ENCODE measurements at places on chromosomes 2 and 18.
A peak's percentile ranks its signal among the peaks of the same experiment; 100 is the strongest.

DNA sequence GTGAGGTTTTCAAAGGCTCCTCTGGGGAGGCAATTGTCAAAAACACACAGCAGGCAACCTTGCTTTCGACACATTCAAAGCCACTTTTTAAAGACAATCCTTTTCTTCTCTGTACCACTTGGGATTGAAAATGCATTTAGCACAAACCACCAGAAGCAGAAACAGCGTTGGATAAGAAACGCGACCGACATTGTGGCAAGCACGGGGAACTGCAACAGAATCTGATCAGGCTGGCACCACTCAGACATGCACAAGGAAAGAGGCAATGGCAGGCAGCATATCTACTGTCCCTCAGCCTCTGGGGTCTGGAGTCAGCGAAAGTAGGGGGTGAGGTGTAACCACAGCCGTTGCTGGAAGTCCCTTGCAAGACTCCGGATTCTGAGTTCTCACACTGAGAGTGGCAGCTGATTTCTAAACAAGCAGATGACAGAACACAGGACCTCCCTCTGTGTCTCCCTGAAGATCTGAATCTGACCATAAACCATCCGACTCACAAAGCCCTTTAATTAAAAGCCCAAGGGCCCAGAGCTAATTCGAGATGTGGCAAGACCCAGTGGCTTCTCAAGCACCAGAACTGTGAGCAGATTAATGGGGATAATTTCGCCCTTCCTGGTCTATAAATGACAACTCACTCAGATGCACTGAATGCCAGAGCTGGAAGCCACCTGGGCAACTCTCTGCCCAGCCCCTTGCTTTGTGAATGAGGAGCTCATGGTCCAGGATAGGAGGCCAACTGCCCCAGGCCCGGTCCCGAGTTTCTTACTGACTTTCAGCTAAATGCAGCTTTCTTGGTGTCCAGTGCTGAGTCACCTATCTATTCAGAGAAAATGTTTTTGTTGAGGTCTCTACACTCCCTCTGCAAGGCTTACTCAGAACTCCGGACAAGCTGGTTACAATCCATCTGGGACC, 29.6 kb downstream of the CYRIA start:
- peak; percentile 82 for DNase-seq

DNA sequence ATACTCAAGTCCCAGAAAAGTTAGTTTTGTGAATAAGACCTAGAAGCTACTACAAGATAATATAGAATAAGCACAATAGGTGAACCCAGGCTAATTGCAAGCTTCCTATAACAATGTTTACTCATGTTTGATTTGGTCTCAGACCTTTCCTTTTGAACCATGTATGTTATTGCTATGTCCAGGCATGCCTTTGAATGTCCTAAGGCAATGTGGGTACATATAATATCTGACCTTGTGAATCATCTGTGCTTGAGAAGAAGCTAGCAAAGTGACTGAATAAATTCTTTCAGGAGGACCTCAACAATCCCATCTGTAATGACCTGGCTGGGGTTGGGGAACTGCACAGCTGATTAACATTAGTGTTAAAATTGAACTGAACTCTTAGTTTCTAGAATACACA, 1285.9 kb upstream of the CELF4 start:
- no peak for DNase-seq

GRCh38 chr2:175937216-175937615, 64.9 kb downstream of the LNPK start:
- DNase-seq = no peak

- DNase-seq = no peak
Measured at GRCh38 chr2:26059542-26059941, 25.7 kb downstream of the RAB10 start.

DNA sequence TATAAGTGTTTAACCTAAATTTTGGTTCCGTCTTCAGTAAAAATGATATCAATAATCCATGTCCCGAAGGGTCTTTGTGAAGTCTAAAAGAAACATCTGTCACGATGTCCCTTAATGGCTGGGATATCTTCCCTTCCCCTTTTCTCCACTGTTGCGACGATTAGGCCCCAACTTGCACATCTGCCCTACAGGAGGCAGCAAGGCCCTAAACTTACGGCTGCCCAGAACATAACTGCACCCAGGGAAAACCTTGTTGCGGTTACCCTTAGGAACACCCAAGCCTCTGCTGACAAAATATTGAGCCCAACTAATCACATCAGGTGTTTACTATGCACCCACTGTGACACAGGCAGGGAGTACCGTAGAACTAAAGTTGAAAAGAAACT, 1.3 kb upstream of the SMAD2 start:
- peak; percentile 33 for DNase-seq

GRCh38 chr18:40404284-40404683, 1550.8 kb upstream of the PIK3C3 start:
- no peak for DNase-seq

DNA sequence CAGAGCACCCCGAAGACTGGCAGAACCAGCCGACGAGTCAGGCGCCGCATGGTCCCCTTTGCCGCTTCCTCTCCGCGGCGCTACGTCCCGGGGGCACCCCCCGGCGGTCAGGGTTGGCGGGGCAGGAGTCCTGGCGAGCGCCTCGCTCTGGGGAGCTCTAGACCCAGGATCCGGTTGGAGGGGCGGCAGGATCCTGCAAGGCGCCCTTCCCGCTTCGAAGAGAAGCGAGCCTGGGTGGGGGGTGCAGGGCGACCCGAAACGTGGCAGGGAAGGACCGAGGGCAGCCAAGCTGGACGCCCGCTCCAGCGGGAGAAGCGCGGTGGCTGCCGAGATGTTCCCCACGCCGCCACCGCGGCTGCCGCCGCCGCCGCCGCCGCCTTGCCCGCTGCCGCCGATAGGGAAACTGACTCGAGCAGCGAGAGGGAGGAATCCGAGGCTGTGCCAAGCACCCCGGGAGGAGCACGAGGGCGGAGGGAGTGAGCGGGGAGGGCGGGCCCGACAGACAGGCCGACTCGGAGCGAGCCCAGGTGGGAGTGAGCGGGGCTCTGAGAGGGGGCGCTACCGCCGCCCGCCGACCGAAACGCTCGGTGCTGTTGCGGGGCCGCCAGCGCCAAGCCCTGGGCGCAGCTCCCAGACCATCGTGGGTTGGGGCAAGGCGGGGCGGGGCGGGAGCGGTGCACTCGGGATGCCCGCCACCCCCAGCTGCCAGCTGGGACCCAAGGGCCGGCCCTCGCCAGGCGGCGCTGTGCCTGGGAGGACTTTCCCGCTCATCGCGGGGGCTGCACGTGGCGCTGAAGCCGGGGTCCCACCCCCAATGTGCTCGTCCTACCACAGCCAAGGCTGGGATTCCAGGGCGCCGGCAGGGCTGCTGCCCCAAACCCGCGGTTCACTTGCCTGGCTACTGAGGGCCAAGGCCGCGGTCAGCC, at the start of gene GALNT14:
TSS of gene GALNT14 (minus strand) at position 404 of the 926 bp plus-strand sequence. CDS start at position 50, 354 bp downstream.
- DNase-seq = peak; percentile 35

- DNase-seq = no peak
Measured at GRCh38 chr2:150043172-150043500, 444.3 kb downstream of the RND3 start.

- no peak for DNase-seq
Measured at GRCh38 chr2:139033300-139033699, 253.1 kb upstream of the NXPH2 start.

DNA sequence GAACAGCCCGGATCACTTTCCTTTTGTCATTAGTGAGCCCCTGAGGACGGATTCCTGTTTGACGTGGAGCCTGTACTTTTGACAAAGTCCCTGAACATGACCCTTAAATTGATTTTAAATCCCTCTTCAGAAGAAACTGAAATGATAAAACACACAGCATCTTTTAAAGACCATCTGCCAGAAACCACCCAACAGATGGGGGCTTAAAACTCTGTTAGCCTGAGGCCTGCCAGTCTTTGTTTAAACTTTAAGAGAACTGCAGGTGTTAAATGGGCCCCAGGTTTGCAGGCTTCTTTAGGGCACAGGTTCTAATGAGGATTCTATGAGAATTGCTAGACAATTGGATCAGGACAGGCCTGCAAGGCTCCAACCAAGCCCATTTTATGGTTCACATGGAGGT, 177.9 kb downstream of the ALK start:
- no peak for DNase-seq

- no peak for DNase-seq
Measured at GRCh38 chr2:95386031-95386430, 16.5 kb upstream of the FAHD2A start.

- DNase-seq = peak; percentile 53
Measured at GRCh38 chr2:157497638-157498314, 53.9 kb upstream of the CYTIP start.

DNA sequence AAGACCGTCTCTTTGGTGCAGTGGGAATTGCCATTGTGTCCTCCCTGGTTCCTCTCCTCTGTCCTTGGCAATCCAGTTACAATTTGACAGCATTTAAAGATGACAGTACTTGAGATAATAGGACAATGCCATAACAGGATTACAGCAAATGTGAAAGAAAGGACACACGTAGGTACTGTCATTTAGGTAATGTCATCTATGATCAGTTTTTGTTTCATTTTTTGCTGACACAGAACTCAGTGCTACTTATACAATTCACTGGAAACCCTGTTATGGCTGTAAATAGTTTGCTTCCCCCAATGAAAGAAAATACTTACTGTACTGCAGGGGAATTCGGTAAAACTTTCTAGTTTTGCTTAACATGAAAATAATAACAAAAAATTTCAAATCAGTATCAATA, 65.2 kb downstream of the BCL11A start:
- DNase-seq = no peak

DNA sequence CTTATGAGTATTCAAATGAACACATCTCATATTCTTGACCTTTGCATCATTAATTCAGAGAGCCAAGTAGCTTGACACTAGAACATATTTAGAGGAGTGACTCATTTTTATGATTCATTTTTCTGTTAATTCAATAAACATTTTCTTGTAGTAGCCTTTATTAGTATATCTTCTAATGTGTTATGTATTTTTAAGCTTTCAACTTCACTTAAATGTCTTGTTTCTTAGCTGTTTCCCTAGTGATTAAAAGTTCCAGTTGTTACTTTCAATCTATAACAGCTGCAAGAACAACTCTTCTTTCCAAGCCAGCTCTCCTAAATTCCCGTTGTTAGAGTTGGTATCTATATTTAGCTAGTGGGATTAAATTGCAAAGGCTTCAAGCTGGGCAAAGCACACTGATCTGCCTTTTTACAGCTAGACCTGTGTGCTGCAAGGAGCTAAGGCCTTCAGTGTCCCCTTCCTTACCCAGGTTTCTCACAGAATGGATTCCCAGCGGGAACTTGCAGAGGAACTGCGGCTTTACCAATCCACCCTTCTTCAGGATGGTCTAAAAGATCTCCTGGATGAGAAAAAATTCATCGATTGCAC, at the start of gene KLHL41:
TSS of gene KLHL41 (plus strand) at position 405 of the 588 bp plus-strand sequence. CDS start at position 482, 77 bp downstream.
- no peak for DNase-seq

GRCh38 chr2:235663875-235664274, 170.0 kb downstream of the AGAP1 start:
- DNase-seq = peak; percentile 61

DNA sequence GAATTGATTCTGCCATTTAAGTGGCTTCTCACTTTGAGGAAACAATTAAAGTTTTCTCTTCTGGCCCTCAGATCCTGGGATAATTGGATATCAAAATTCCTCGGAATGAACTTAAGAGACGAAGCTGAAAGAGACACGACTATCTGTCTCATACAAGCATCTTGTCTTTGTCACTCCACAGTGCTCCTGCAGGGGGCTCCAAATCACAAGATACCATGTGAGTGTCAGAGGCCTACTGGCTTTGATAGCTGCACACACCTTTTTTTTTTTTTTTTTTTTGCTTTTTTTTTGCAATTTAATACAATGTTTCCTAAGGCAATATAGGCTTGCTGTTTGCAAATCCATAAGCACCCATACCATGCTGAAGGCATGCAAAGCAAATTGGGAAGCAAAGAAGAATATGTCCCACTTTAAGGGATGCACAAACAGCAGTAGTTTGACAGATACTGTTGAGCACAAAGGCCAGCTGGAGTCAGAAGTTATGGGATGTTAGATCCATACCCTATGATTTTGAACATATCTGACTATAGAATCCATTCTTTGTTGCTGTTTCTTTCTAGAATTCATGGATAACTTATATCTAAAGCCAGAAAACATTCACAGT, 109.0 kb upstream of the CBLN2 start:
- DNase-seq = no peak

GRCh38 chr2:184507254-184507653, 91.1 kb upstream of the ZNF804A start:
- DNase-seq = no peak

- DNase-seq = no peak
Measured at GRCh38 chr18:58691256-58691655, 20.0 kb downstream of the MALT1 start.

DNA sequence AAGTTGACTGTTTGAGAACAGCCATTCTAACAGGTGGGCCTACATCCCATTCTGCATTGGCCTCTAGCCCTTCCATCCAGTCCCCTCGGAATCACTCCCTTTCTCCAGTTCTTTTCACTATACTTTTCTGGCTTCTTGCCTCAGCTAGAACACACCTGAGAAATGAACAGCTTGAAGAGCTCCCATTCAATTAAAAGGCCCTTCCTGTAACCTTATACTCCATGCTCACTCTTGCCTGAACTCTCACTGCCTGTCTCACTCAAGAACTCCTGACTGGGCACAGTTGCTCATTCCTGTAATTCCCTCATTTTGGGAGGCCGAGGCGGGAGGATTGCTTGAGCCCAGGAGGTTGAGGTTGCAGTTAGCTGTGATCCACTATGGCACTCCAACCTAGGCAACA, 23.6 kb downstream of the CHRNA1 start:
- DNase-seq = no peak

GRCh38 chr2:98827625-98828368, 96.9 kb upstream of the MGAT4A start:
- DNase-seq = no peak

DNA sequence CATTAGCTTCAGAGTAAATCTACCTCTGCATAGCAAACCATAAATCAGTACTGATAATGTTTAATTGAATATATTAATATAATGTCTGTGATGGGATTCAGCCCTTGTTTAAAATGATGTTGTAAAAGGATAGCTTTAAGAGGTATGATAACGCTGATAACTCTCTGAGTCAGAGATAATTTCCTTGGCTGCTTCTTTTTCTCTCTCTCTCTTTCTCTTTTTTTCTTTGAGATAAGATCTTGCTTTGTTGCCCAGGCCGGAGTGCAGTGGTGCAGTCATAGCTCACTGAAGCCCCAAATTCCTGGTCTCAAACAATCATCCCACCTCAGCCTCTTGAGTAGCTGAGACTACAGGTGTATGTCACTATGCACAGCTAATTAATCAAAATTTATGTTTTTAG, 35.7 kb downstream of the CDH7 start:
- DNase-seq = no peak

DNA sequence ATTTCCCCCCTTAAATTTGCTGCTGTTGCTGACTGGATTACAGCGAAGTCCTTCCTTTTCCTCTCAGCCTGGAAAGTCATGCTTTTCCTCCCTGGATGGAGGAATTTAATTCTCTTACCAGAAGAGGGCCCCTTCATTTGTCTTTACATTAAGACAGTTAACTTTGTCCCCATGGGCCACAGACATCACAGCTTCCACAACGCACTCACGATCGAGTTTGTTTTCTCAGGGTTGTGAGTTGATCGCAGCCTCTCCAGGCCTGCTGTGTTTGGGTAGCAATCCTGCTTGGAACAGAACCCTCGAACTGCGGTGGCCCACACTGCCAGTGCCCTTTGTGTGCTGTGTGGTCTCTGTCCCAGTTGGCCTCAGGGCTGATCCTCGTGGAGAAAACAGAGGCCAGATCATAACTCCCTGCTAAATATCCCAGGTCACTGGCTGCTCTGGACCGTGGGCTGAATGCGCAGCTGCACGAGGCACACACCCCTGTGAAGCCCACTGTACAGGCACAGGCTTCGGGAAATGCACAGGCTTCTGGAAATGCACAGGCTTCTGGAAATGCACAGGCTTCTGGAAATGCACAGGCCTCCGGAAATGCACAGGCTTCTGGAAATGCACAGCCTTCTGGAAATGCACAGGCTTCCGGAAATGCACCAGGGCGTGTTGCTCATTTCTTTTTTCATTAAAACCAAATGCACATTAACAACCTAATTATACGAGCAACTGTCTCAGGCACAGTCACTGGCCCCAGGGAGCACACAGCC, 2.2 kb upstream of the PDIA6 start:
- no peak for DNase-seq
